Spinal cord (tissue), 10 donors: ENCODE measurements at places on chromosomes 2 and 18. TPM values are rescaled to one million over a fixed set of nuclear protein-coding genes. Genes with fewer than 3 reads are reported as not detected.

GRCh38 chr2:71898851-71899681, 248.6 kb downstream of the CYP26B1 start:
- DNase-seq: no peak

GRCh38 chr2:113134717-113135116, 7.3 kb downstream of the IL1RN start:
- no peak for DNase-seq

- no peak for DNase-seq
These were observed 150.5 kb downstream of the VAPA start for GRCh38 chr18:10064267-10064666.

- no peak for DNase-seq
These were observed 99.9 kb downstream of the DYM start for GRCh38 chr18:49360582-49360981.

GRCh38 chr2:103868396-103868795, 985.5 kb upstream of the POU3F3 start:
- no peak for DNase-seq

DNA sequence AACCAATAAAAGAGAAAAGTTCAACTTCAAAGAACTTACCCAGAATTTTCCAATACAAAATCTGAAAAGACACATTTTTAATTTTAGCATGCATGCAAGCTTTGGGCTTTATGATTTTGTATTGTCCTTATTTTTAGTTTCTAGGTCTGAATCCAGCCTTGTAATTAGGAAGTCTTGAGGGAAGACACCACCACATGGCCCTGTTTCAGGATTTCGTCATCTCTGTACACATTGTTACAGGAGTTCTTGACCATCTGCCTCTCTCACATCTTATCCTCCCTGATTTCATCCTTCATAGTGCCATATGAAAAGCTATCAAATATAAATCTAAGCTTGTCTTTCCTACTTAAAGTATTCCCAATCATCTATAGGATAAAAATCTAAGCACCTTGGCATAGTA, 176.1 kb downstream of the TXNL1 start:
- no peak for DNase-seq

DNA sequence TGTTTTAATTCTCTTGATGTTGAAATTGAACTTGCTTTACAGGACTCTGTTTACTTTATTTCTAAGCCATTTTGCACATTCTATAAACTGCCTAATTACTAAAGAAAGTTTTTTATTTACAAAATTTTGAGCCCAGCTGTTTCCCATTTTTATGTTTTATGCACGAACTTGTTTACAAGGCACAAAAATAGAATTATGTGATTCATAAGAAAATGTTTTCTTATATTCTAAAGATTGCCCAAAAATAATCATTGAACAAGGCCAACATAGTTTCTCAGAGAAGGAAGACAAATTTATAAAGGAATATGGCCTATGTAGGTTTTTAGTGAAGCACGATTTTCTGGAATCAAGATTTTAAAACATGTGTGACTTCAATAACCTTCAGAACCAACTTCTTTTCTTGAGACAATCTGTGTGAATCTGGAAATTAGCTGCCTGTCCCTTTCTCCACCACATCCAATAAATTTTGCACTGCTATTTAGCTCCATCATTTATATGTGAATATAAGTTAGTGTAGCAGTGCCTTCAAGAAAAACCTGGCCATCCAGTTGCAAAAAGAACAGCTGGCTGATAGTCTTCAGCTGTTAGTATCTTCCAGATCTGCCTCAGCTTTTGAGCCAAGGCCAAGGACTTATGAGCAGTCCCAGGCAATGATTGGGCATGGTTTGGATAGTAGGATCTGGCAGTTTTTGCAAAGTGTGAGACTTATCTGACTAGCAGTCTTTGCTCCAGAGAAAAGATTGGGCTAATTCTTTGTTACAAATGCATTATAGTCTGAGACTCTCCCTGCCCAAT, 253.2 kb upstream of the COL3A1 start:
- no peak for DNase-seq

DNA sequence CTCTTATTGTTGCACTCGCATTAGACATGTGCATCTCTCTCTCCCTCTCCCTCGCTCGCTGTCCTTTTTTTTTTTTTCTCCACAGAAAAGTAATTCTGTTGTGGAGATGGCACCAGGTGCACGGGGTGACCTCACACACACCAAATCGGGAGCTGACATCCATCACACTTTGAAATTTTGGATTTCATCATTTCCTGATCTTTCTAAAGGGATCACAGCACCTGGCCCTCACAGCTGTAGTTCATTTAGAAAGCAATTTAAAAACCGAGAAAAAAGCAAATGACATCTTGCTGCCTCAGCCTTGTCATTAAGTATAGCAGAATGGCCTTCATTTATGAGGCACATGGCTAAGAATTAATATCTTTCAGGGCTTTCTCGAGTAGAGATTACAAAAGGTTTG, 717.2 kb downstream of the RNF144A start:
- DNase-seq: no peak

- no peak for DNase-seq
These were observed 30.1 kb upstream of the COL6A3 start for GRCh38 chr2:237444071-237444470.

- no peak for DNase-seq
These were observed 7.3 kb downstream of the COQ10B start for GRCh38 chr2:197460649-197461048.

Gene RPRD1A
- 109 TPM for total RNA-seq

Gene FAM161A
- 12.6 TPM for total RNA-seq

Gene KCNE4
- 23.8 TPM for total RNA-seq
